ENCODE measurements at places on chromosomes 13 and 19.

DNA sequence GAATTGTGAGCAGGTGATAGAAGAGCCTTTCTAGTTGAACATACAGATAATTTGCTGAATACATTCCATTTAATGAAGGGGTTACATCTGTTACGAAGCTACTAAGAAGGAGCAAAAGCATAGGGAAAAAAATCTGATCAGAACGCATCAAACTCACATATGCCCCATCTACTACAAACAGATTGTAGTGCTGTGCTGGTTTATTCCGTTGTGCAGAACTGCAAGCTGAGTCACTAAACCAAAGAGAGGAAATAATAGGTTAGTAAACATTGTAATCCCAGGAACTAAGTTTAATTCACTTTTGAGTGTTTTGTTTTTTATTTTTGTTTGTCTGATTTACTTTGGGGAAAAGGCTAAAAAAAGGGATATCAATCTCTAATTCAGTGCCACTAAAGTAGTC is 136.3 kb downstream of the CDK8 start:
- no peak for DNase-seq

GRCh38 chr13:72101768-72102400 is 234.9 kb upstream of the DACH1 start:
- no peak for DNase-seq

DNA sequence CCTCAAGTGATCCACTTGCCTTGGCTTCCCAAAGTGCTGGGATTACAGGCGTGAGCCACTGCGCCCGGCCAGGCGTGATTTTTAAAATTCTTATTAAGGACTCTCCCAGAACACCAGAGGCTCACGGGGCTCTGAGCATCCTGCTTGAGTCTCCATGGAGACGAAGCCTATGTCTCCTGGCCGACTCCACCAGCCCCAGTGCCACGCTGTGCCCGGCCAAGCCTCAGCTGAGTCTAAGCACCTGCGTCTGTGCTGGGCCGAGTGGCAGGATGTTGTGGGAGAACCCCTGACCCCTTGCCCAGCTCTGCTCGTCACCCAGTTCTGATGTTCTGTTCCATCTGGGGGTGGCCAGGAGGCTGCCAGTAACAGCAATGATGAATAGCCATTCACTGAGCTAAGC is 3.9 kb upstream of the CELF5 start:
- no peak for DNase-seq

GRCh38 chr19:58196901-58197616 is 14.2 kb downstream of the ZNF274 start:
- no peak for DNase-seq

DNA sequence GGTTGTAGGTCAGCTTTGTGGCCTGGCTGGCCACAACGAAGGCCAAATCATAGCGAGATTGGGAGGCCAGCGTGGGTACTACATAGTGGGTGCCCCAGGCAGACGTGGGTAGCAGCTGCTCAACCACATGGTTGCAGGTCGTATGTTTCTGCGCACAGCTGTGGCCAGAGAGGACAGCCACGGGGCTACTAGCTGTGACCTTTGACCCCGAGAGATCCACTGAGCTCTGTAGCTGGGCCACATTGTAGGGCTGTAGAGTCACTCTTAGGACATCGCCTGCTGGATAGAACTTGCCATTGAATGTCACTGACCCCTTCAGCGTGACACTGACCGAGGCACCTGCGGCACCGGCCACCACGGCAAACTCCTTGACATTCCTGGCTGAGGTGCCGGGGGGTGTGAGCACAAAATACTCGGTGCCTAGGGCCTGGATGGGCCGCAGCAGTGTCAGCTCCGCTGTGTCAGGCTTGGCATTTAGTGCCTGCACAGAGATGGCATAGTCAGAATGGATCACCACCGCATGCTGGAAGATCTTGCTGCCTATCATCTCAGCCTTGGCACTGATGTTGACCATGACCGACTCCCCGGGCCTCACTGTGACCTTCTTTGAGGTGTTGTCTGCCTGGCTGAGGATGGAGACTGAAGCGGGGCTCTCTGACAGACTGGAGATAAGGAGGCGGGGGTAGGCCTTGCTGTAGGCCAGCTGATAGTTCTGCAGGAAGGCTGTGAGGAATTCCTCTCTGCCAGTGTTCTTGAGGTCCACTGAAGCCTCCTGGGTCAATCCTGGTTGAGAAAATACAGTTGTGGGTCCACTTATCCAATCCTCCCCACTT is 6.7 kb downstream of the FCGBP start:
- no peak for DNase-seq

DNA sequence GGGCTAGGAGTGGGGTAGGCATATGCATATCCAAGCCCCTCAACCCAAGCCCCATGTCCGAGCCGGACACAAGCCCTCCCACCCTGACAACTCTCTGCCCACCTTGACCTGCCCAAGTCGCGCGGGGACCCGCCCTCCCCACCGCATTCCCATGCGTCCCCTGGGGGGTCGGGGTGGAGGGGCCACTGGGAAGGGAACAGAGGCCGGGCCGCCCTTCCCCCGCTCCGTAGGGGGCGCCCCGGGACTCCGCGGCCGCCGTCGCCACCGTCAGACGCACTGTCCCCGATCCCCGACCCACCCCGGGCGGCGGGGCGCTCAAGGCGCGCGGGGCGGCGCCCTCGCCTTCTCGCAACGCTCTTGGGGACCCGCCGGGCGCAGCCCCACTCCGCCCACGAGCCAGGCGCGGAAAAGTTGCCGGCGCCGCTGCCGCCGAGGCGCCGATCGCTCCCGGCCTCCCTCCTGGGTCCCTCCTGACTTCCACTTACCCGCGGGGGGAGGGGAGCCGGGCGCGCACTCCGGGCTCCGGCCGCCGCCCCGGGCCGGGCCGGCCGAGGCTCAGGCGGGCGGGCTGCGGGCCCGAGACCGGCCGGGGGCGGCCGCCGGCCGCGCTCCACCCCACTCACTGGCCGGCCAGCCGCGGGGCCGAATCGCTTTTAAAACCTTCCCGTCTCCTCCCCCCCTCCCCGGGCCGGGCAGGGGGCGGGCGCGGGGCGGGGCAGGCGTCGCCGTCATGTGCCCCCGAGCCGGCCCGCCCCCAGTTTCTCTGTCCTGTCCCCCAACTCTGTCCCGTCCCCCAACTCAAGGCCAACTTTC is 34.4 kb upstream of the NANOS3 start:
- no peak for DNase-seq

- DNase-seq: no peak
Measured at GRCh38 chr19:58521651-58522050, 2.0 kb upstream of the ZBTB45 start.

DNA sequence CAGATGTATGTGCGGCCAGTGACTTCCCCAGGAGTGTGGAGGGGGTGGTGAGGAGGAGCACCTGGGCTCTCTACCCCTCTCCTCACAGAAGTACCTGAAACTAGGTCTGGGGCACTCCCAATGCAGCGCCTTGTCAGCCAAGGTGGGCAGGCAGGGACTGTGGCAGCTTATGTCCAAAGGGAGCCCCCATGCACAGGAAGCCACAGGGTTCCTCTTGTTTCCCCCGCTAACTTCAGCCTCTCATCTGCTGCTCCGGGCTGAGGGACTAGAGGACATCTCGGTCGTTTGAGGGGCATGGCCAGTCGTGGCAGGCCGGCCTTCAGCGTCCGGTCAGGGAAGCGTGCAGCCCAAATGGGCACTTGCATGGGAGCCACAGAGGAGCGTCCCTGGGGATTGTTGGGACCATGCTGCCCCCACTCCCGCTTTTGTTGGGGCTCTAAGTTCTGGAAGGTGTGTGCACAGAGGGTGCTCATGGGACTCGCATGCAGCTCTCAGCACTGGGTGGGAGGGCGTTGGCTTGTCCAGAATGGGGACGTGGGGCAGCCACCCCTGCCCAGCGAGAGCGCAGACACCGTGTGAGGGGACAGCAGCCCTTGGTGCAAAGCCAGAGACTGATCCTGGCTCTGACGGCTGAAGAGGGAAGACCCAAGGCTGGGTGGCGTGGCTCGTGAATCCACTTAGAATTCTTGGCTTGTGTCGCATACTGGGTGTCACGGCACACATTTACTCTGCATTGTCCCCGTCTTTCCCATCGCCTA is 16.6 kb upstream of the NPAS1 start:
- no peak for DNase-seq

DNA sequence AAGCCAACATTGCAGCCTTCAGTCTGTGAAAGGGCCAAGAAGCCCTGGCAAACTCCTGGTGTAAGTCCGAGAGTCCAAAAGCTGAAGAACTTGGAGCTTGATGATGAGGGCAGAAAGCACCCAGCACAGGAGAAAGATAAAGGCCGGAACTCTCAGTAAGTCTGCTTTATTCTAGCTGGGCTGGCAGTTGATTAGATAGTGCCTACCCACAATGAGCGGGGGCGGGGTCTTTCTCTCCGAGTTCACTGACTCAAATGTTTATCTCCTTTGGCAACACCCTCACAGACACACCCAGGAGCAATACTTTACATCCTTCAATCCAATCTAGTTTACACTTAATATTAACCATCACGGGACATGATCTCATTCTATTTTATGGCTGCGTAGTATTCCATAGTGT is 1317.1 kb downstream of the SLITRK1 start:
- no peak for DNase-seq

- no peak for DNase-seq
Measured at GRCh38 chr13:36323951-36324566, 22.1 kb downstream of the SPART start.

- DNase-seq: no peak
Measured at GRCh38 chr13:24672141-24673132, 7.8 kb upstream of the ATP12A start.

GRCh38 chr19:30521937-30522336 is 149.8 kb downstream of the ZNF536 start:
- no peak for DNase-seq

GRCh38 chr13:91904597-91904996 is 506.2 kb downstream of the GPC5 start:
- no peak for DNase-seq

GRCh38 chr19:31214086-31214485 is 135.2 kb downstream of the TSHZ3 start:
- DNase-seq: no peak

GRCh38 chr13:105952233-105952972 is 583.1 kb downstream of the EFNB2 start:
- no peak for DNase-seq

GRCh38 chr19:38989066-38989605 is 13.6 kb upstream of the FBXO17 start:
- no peak for DNase-seq

DNA sequence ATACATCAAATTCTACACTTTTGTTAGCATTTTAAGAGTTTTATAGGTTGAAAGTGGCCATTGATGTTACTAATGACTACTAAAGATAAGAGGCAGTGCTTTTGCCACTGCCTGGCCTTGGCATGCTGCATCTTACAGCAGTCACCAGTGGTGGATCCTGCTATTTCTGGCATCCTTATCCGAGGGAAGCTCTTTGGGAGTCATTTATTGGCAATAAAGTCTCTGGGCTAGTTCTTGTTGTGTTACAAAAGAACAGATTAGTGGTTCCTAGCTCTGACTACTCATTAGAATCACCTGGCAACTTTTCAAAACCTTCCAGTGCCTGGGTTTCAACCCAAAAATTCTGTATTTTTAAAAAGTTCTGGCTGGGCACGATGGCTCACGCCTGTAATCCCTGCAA is 94.5 kb downstream of the ZMYM2 start:
- no peak for DNase-seq

GRCh38 chr13:30978981-30979956 is 46.8 kb downstream of the TEX26 start:
- peak; percentile 47 for DNase-seq

DNA sequence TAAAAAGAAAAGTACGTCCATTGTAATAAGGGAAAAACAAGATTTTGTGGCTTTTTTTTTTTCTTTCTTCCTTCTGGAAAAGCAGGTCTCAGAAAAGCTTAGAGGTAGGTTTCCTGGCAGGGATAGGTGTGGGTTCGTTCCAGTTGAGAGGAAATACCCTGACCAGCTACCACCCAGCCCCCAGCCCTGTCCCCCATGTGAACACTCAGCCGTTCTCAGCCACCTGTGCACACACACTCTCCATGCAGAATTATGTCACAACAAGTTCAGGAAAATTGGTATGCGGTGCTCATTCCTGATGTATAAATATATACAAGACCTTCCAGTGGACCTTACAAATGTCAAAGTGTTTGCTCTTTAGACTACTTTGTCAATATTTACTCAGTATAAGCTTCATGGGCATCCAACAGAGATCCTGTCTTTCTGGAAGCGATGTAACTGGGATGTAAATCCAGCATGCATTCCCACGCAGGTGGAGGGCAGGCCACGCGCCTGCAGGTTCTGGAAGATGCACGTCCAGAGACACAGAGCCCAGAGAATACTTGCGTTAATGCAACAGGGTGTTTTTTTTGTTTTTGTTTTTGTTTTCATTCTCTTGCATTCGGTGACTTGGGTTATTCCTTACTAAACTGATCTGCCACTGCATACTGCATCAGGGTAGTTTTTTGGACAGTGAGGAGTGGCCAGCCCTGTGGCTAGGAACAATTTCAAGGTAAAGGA is 68.8 kb downstream of the TSHZ3 start:
- DNase-seq: no peak

- no peak for DNase-seq
Measured at GRCh38 chr19:30406220-30407067, 34.3 kb downstream of the ZNF536 start.

- DNase-seq: no peak
Measured at GRCh38 chr13:46354156-46355087, 32.6 kb downstream of the RUBCNL start.

DNA sequence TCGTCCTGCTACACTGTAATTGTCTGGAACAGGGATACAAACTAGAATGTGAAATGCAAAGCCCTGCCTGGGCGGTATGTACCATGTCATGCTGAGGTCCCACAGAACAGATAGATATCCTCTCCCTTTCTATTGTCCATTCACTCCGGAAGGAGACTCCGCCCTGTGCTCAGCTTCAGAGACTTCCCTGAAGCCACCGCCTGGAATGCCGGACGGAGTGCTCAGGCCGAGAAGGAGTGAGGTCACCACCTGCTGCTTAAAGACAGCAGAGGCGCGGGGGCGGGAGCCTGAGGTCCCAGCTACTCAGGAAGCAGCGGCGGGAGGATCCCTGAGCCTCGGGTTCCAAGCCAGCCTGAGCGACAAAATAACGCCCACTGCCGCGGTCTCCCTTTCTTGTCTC is 890 bp upstream of the ZNF611 start:
- DNase-seq: no peak

GRCh38 chr13:21058361-21058760 is 3.0 kb downstream of the LATS2 start:
- DNase-seq: no peak

DNA sequence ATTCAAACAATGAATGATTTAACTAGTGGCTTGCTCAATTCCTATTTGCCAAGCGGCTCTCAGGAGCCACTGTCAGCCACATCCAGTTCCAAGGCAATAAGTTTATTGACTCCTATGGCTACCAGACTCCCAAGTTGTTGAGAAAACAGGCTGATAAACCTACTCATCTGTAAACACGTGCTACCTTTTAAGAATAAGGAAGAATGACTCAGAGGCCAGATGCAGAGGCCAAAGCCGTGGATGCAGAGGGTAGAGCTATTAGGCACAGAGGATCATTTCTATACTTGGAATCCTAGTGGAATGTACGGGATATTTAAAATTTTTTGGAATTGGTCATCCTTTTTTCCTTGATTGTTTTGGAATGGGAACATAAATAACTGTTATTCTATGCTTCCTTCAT is 1921.1 kb downstream of the OLFM4 start:
- DNase-seq: no peak

- DNase-seq: no peak
Measured at GRCh38 chr13:32205431-32206096, 109.6 kb downstream of the ZAR1L start.

GRCh38 chr13:37929308-37929707 is 59.7 kb upstream of the TRPC4 start:
- DNase-seq: no peak
